Osteoblast (primary cell): ENCODE measurements at places on chromosomes 1 and 21. TPM values are rescaled to one million over a fixed set of nuclear protein-coding genes. Genes with fewer than 3 reads are reported as not detected.
A peak's percentile ranks its signal among the peaks of the same experiment; 100 is the strongest.

Gene MMEL1
- under 0.01 TPM in 1 of 2 replicates, not detected in the other for total RNA-seq

GRCh38 chr1:10537082-10537766, 62.5 kb downstream of the PEX14 start:
- peak; percentile 63 for DNase-seq

DNA sequence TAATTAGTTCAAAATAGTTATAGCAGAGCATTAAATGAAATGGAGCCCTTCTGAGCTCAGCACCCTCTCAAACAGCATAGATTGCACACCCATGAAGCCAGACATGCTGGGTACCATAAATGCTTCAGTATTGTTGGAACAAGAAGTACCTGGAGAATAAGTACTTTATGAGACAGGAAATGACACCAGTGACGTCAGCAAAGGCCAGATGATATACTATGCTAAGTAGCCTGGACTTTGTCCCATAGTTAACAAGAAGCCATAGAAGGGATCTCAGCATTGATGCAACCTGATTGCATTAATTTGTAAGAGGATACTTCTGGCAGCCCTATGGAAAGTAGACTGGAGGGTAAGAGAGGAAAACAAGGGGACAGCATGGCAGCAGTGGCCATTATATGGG, 16.3 kb upstream of the GADD45A start:
- DNase-seq = no peak

Gene TMEM201
- 5.9 and 6.2 TPM in 2 replicates for total RNA-seq

- DNase-seq = no peak
These were observed 33.5 kb upstream of the MACF1 start for GRCh38 chr1:39170731-39171667.
